ENCODE measurements at places on chromosomes 5 and 9. TPM values are rescaled to one million over a fixed set of nuclear protein-coding genes. Genes with fewer than 3 reads are reported as not detected.

SNCAIP gene
- total RNA-seq = 18.9 TPM

PPP3R2 gene
- not detected for total RNA-seq

TTC33 gene
- total RNA-seq = 14.8 TPM

RECK gene
- total RNA-seq = 15.5 TPM

EPB41L4A gene
- total RNA-seq = 18.3 TPM

Data from pulmonary artery endothelial cell (primary cell).